Large intestine (tissue), 12 donors: ENCODE measurements at places on chromosomes 13 and 19. TPM values are rescaled to one million over a fixed set of nuclear protein-coding genes. Genes with fewer than 3 reads are reported as not detected.

Gene CCDC8
- polyA plus RNA-seq = 44.8 TPM

Gene CBARP
- 2.0 TPM for polyA plus RNA-seq

Gene MEF2B
- polyA plus RNA-seq = 1.4 TPM

DNA sequence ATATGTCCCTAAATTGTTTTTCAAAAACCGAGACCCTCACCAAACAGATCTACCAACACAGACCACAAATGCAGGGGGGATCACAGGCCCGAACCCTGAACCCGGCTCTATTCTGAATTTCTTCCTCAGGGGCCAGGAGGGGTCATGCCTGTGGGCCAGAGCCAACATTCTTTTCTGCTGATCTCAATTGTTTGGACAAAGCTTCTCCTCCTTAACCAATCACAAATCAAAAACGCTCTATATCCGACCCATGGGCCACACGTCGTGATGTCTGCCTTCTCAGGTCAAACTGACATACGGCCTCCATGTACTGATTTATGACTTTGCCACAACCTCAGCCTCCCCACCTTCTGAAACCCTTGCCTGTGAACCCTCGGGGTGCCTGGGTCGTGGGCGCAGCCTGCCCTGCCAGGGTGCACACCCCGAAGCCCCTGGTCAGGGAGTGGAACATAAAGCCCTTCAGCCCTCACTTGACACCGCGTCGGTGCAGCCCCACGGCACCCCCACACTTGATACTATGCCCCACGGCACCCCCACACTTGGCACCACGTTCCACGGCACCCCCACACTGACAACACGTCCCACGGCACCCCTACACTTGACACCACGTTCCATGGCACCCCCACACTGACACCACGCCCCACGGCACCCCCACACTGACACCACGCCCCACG lies 58.4 kb upstream of the C13orf46 start:
- DNase-seq = no peak

- no peak for DNase-seq
Measured at GRCh38 chr13:44267980-44268379, 105.6 kb upstream of the SERP2 start.

- DNase-seq = no peak
Measured at GRCh38 chr13:32938907-32939306, 77.3 kb upstream of the KL start.

- peak; percentile 63 for DNase-seq
Measured at GRCh38 chr19:19606021-19606420, 12.5 kb downstream of the PBX4 start.

Gene RYR1
- 2.9 TPM for polyA plus RNA-seq

DNA sequence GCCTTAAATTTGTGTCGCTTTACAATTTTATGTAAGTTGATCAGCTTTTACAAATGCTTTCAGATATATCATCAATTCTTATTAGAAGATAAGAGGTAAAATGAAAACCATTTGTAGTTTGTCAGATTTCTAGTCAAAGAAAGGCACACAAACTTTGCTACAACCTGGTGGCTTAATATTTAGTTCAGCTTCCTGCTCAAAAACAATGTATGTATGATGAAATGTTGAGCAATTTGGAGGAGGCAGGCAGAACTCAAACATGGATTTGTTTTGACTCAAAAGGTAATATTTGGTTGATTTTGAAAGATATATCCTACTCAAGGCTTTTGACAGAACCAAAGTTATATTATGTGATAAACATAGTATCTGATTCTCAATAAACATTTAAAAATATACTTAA lies 24.2 kb downstream of the NEK5 start:
- no peak for DNase-seq

- no peak for DNase-seq
Measured at GRCh38 chr19:33085570-33086128, 4.7 kb downstream of the GPATCH1 start.

DNA sequence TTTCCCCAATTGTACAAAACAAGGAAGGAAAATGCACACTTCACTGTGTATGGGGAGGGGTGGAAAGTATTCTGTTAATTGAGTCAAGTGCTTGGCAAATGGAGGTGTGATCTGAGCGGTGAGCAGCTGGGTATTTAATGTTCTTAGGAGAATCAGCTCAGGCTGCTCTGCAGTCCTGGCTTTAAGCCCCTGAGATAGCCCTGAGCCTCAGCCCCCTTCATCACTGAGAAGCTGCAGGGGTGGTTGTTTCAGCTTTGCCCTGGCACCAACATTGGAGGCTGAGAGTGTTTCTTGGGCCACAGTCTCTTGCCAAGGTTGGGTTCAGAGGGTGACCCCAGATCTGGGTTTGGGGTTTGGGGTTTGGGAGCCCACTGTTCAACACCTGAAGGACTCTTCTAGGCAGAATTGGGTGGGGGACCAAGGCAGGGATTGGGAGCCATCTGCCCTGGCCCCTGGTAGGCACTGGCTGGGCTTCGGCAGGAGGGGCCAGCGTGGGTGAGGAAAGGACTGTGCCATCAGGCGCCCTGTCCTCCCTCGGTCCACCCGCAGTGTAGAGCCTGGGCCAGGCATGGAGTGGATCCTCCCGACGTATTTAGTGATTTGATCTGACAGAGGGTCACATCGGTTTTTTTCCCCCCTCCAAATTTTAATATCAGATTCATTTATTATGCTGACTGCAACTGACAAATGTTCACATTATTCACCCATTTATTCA lies 66.7 kb upstream of the ZNF536 start:
- DNase-seq = no peak

Gene KIR3DL1
- polyA plus RNA-seq = 0.15 TPM

GRCh38 chr13:68810660-68811059 lies 1297.0 kb upstream of the ATXN8OS start:
- DNase-seq = no peak

- no peak for DNase-seq
Measured at GRCh38 chr19:46067691-46068090, 26.9 kb upstream of the IGFL4 start.

Gene APOC4
- polyA plus RNA-seq = not detected

GRCh38 chr13:97429681-97430081 lies 4.3 kb upstream of the RAP2A start:
- no peak for DNase-seq

- DNase-seq = no peak
Measured at GRCh38 chr19:21134934-21135366, 6.9 kb upstream of the ZNF431 start.

Gene PCSK4
- polyA plus RNA-seq = 4.7 TPM

- no peak for DNase-seq
Measured at GRCh38 chr13:59891053-59891452, 272.7 kb downstream of the DIAPH3 start.

DNA sequence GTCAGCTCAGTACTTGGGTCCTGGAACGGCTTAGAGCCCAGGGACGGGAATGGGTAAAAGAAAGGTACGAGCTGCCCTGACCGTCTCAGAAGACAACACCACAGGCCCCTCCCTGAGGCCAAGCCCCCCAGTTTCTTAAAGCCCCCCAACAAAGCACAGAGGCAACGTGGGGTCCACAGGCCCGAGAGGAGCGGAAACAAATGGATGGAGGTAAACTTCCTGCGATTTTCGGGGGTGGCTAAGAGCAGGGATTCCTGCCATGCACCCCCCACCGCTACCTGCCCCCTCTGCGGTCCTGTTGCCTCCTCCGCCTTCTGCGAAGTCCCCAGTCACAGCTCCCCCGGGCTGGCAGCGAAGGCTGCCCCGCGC lies 48.2 kb downstream of the PTPRS start:
- DNase-seq = no peak

DNA sequence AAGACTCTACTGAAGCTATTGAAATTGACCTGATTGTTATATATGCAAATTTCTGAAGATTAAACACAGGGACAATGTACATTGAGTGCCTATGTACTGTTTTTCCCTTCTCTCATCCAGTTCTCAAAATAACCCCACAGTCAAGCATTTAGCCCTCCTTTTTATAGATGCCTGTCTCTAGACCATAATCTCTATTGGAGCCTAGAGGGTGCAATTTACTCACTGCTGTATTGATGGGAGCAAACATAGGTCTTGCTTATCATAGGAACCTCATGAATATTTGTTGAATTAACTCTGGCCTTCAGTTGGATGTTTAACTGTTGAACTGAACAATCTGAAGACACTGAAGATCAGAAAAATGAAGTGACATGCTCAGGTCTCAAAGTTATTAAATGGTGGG lies 183.0 kb downstream of the RFC3 start:
- peak; percentile 3 for DNase-seq

- DNase-seq = no peak
Measured at GRCh38 chr13:24165746-24166145, 5.2 kb downstream of the SPATA13 start.

- DNase-seq = no peak
Measured at GRCh38 chr13:36515466-36515865, 83.2 kb downstream of the CCNA1 start.

DNA sequence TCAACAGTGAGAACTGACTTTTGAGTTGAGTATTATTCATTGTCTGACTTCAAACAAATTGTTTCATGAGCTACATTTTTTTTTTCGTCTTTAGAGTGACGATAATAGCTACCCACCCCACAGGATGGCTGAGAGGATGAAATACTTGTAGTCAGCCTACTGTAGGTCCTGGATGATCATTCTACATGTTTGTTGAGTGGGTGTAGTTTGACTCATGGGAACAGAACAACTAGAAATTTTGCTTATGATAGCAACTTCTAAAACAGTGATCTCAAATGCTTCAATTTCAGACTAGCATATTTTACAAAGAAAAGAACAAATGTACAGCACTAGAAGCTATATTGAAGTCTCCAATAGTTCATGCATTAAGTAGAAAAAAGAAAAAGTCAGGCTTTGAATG lies 651.8 kb downstream of the PCDH9 start:
- no peak for DNase-seq

- DNase-seq = no peak
Measured at GRCh38 chr13:50993934-50994333, 84.3 kb downstream of the RNASEH2B start.

GRCh38 chr13:63706751-63707150 lies 2291.1 kb upstream of the PCDH20 start:
- DNase-seq = no peak

Gene ZNF773
- polyA plus RNA-seq = 11.8 TPM

Gene PPM1N
- polyA plus RNA-seq = 1.0 TPM

- DNase-seq = no peak
Measured at GRCh38 chr13:97716746-97717145, 236.7 kb upstream of the IPO5 start.

- DNase-seq = no peak
Measured at GRCh38 chr19:41937525-41938468, 9.5 kb upstream of the ERFL start.

Gene MAMSTR
- 4.1 TPM for polyA plus RNA-seq

Gene TEX29
- polyA plus RNA-seq = 0.22 TPM

Gene FFAR1
- 1.8 TPM for polyA plus RNA-seq

DNA sequence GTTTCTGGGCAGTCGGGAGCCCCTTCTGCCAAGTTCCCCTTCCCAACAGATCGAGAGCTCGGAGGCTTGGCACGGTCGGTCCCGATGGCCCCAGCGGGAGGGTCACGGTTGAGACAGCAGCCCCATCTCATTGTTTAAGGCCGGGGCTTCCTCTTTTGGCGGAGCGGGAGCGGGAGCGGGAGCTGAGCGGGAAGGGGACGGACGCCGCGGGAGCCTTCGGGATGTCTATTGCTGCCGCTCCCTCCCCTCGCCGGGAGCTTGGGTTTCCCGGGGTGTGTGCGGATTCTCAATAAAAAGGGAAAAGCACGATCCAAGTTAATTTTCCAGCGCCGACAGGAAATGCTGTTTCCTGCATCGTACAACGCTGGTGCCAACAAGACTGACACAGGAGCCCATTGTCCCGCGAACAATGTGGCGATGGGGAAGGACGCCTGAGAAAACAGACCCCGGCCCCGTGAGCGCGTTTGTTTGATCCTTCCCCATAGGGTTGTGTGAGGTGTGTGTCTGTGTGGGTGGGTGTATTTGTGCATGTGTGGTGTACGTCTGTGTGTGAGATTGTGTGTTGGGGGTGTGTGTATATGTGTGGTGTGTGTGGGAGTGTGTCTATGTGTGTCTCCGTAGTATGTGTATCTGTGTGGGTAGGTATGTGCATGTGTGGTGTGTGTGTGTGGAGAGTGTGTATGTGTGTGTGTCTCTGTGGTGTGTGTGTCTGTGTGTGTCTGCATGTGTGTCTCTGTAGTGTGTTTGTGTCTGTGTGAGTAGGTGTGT lies 36.3 kb upstream of the FLT1 start:
- DNase-seq = peak; percentile 74

- no peak for DNase-seq
Measured at GRCh38 chr13:113023694-113024430, 54.8 kb downstream of the MCF2L start.

DNA sequence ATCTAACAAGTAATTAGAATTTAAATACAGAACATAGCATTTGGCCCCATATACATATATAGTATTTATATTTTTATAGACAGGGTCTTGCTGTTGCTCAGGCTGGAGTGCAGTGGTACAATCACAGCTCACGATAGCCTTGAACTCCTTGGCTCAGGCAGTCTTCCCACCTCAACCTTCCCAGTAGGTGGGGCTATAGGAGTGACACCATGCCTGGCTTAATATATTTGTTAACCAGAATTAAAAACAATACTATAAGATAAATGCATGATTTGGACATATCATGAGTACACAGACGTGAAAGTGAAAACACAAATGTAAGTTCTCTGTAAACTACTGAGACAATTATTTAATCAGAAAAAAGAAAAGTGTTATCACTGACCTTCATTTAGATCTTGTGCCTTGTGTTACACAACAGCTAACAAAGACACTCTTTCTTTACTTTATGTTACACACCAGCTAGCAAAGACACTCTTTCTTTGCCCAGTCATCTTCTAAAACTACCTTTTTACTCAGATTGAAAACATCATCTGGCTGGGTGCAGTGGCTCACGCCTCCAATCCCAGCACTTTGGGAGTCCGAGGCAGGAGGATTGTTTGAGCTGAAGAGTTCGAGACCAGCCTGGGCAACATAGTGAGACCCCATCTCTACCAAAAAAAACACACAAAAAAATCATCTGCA lies 22.6 kb downstream of the CARS2 start:
- DNase-seq = no peak

DNA sequence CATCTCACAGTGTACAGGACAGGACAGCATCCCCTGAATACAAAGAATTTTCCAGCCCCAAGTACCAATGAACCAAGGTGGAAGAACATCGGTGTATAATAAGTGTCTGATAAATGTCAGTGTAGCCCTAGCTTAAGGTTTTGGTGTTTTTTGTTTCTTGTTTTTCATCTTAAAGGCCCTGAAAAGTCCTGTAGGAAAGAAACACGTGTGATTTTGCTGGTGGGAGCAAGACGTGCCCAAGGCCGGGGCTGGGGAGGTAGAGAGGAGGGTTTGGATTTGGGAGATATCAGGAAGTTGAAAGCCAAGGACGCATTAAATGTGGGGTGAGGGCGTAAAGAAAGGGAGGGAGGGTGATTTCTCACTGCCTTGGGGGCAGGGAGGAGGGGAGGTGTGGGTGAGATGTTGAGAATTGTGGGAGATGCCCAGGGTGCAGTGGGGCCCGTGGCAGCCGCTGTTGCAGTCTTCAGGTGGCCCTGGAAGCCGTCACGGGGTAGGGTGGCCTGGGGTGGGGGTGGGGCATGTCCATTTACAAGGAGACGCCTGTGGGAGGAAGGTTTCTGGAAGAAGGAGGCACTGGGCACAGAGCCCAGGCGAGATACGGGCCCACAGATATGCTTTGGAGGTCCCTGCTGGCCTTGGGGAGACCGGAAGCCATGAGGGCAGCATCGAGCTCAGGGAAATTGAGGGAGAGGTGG lies 6.7 kb downstream of the CAMSAP3 start:
- DNase-seq = no peak
